ENCODE measurements at places on chromosomes 7 and 10.

GRCh38 chr10:93947055-93947454, 46.7 kb upstream of the PLCE1 start:
- H3K27ac ChIP-seq, result no peak overlapping the region
- no peaks in the 10 kb centered on the region for H3K27me3 ChIP-seq
- no peak overlapping the region for H3K4me3 ChIP-seq
- DNase-seq, result no peak

- no peak overlapping the region for H3K27ac ChIP-seq
- H3K4me1 ChIP-seq, result peaks cover 9% of the 10 kb centered on the region
- H3K27me3 ChIP-seq, result peaks cover 1% of the 10 kb centered on the region
- DNase-seq, result no peak
Measured at GRCh38 chr7:46319841-46320240, 398.8 kb upstream of the IGFBP3 start.

GRCh38 chr7:32586291-32587221, 91.3 kb downstream of the AVL9 start:
- peak overlapping the region; percentile 74 for H3K27ac ChIP-seq
- peaks cover 13% of the 10 kb centered on the region for H3K27me3 ChIP-seq
- DNase-seq, result peak; percentile 14
- peak overlapping the region; percentile 73 for H3K4me3 ChIP-seq

- H3K4me1 ChIP-seq, result peaks cover 38% of the 10 kb centered on the region
- peaks cover 17% of the 10 kb centered on the region for H3K27me3 ChIP-seq
- DNase-seq, result peak; percentile 27
- peaks cover 3% of the 10 kb centered on the region for H3K36me3 ChIP-seq
- peak overlapping the region; percentile 97 for H3K27ac ChIP-seq
Measured at GRCh38 chr10:78972160-78972946, 96.4 kb upstream of the ZMIZ1 start.

- no peak for DNase-seq
- no peaks in the 10 kb centered on the region for H3K36me3 ChIP-seq
- peaks cover 7% of the 10 kb centered on the region for H3K4me1 ChIP-seq
Measured at GRCh38 chr7:129781928-129782817, 170.6 kb downstream of the UBE2H start.

- H3K27ac ChIP-seq, result no peak overlapping the region
- no peaks in the 10 kb centered on the region for H3K36me3 ChIP-seq
- no peaks in the 10 kb centered on the region for H3K4me1 ChIP-seq
- DNase-seq, result no peak
- no peaks in the 10 kb centered on the region for H3K27me3 ChIP-seq
Measured at GRCh38 chr7:84822941-84823510, 363.8 kb downstream of the SEMA3D start.

DNA sequence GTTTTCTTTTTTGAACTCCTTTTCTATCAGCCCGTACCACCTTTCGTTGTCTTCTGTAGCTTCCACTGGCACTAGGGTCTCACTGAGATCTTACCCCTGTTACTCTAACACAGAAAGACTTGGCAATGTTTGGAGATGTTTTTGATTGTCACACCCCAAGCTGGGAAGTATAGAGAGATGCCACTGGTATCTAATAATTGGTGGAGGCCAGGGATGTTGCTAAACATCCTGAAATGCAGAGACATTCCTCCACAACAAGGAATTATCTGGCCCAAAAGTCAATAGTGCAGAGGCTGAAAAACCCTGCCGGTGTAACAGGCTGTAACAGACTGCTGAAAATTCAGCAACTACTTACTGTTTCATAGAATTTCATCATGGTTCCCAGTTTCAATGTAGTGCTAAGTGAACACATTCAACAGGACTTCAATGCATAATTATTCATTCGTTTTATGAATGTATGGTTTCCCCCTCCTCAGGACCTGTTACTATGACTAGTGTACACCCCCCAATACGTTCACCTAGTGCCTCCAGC, 115.9 kb downstream of the TRIM24 start:
- H3K27me3 ChIP-seq, result no peaks in the 10 kb centered on the region
- H3K27ac ChIP-seq, result no peak overlapping the region
- H3K4me3 ChIP-seq, result no peak overlapping the region
- no peaks in the 10 kb centered on the region for H3K4me1 ChIP-seq

- H3K4me1 ChIP-seq, result no peaks in the 10 kb centered on the region
- H3K27me3 ChIP-seq, result peaks cover 2% of the 10 kb centered on the region
- no peak for DNase-seq
- H3K4me3 ChIP-seq, result no peak overlapping the region
- H3K27ac ChIP-seq, result no peak overlapping the region
- no peaks in the 10 kb centered on the region for H3K36me3 ChIP-seq
Measured at GRCh38 chr7:142636751-142637150, 112.5 kb upstream of the PRSS1 start.

DNA sequence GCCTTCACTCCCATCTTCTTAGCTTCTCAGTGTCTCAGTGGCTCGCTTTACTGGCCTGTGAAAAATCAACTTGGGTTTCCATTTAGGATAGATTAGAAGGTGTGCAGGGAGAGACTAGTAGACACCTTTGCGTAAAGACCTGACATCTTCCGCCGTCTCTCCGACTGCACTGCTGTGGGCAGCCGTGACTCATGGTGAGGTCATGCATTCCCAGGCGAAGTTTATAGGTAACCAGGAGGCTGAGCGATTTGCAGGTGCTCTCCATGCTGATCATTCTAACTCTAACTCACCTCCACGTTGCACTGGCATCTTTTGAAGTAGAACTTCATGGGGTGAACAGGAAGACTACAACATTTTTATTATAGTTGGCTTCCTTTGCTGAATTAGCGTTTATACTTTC, 68.0 kb upstream of the ZNF438 start:
- no peaks in the 10 kb centered on the region for H3K36me3 ChIP-seq
- no peaks in the 10 kb centered on the region for H3K4me1 ChIP-seq
- no peak overlapping the region for H3K27ac ChIP-seq
- peaks cover 6% of the 10 kb centered on the region for H3K27me3 ChIP-seq
- no peak for DNase-seq

- H3K4me1 ChIP-seq, result peaks cover 12% of the 10 kb centered on the region
- DNase-seq, result no peak
- H3K4me3 ChIP-seq, result no peak overlapping the region
- H3K27me3 ChIP-seq, result peaks cover 3% of the 10 kb centered on the region
- no peak overlapping the region for H3K27ac ChIP-seq
- H3K36me3 ChIP-seq, result no peaks in the 10 kb centered on the region
Measured at GRCh38 chr10:114680543-114681117, 22.6 kb upstream of the ABLIM1 start.

DNA sequence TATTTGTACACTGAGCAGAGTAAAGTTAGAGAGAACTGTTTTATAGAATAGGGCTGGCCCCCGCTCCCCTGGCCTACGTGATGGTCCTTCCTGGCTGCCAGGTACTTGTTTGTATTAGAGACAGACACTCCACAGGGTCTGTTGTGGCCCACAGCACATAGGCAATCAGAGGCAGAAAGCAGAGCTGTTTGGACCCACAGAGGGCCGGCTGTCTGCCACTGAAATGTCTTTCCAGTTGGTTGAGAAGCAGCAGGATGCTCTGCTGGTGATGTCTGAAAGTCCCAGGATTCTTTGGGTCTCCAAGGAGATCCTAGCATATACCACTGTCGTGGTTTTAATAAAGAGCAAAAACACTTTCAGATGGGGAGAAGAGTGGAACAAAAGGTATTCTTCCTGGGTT, 5.2 kb downstream of the STN1 start:
- H3K36me3 ChIP-seq, result peaks cover 11% of the 10 kb centered on the region
- no peak overlapping the region for H3K27ac ChIP-seq
- DNase-seq, result no peak
- H3K4me3 ChIP-seq, result no peak overlapping the region

DNA sequence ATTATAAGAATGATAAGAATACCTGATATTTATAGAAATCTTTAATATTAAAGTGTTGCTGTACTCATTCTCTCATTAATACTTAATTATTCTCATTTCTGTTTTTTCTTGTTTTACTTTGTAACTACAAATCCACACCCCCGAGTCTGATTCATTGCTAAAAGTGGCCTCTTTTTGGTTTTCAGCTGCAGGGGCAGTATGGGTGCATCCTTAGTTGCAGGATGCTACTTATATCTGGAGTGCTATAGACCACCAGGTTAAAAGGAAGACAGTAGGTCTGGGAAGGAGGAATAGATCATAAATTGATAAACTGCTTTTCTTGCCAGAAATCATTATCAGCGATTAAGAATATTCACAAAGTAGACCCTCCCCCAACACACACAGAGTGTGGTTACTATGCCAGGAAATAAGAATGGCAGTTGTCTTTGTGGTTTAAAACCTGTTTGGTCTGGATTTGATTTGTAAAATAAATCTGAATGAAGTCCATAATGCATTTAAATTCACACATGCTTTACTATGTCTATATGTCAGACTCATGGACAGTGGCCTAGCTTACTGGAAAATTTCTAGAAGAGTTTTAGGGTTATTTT, 96.5 kb downstream of the NRF1 start:
- H3K27me3 ChIP-seq, result no peaks in the 10 kb centered on the region
- H3K4me3 ChIP-seq, result no peak overlapping the region
- no peaks in the 10 kb centered on the region for H3K4me1 ChIP-seq
- no peak overlapping the region for H3K27ac ChIP-seq
- no peak for DNase-seq

GRCh38 chr7:75563171-75563570, 71.1 kb downstream of the SPDYE5 start:
- no peak overlapping the region for H3K27ac ChIP-seq
- H3K27me3 ChIP-seq, result peaks cover 1% of the 10 kb centered on the region
- no peak for DNase-seq
- H3K36me3 ChIP-seq, result peaks cover 35% of the 10 kb centered on the region
- peak overlapping the region; percentile 51 for H3K4me3 ChIP-seq

- H3K4me3 ChIP-seq, result no peak overlapping the region
- no peaks in the 10 kb centered on the region for H3K4me1 ChIP-seq
- no peaks in the 10 kb centered on the region for H3K36me3 ChIP-seq
Measured at GRCh38 chr7:69722843-69723242, 124.6 kb downstream of the AUTS2 start.

GRCh38 chr10:5317547-5318107, 47.1 kb upstream of the UCN3 start:
- H3K4me3 ChIP-seq, result no peak overlapping the region
- H3K27ac ChIP-seq, result no peak overlapping the region
- H3K27me3 ChIP-seq, result peaks cover 5% of the 10 kb centered on the region
- DNase-seq, result no peak
- peaks cover 11% of the 10 kb centered on the region for H3K4me1 ChIP-seq
- peaks cover 4% of the 10 kb centered on the region for H3K36me3 ChIP-seq

DNA sequence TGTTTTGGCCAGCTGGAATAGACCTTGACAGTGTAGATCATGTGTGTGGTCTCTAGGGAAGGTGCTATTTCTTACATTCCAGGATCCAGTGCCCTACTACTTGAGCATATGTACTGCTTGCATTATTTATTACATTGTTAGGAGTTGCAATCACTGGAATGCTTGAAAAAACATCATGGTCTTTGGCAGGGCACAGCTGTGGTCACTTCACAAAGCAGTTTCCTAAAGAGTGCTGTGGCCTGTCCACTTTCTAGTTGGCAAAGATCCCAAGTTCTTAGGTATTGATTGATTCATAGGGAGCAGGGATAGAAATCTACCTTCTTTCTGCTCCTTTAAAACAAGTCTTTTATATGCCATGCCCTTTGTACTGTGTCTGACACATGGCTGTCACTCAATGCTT, 4.6 kb downstream of the C7orf25 start:
- H3K27me3 ChIP-seq, result peaks cover 2% of the 10 kb centered on the region
- no peak for DNase-seq
- no peaks in the 10 kb centered on the region for H3K36me3 ChIP-seq
- no peak overlapping the region for H3K4me3 ChIP-seq
- peaks cover 16% of the 10 kb centered on the region for H3K4me1 ChIP-seq

GRCh38 chr10:28948046-28948445, 270.7 kb downstream of the BAMBI start:
- no peaks in the 10 kb centered on the region for H3K4me1 ChIP-seq
- H3K27me3 ChIP-seq, result peaks cover 2% of the 10 kb centered on the region
- no peak overlapping the region for H3K4me3 ChIP-seq
- H3K27ac ChIP-seq, result no peak overlapping the region

- H3K27ac ChIP-seq, result no peak overlapping the region
- no peak overlapping the region for H3K4me3 ChIP-seq
Measured at GRCh38 chr7:44395067-44395466, 69.7 kb upstream of the CAMK2B start.

DNA sequence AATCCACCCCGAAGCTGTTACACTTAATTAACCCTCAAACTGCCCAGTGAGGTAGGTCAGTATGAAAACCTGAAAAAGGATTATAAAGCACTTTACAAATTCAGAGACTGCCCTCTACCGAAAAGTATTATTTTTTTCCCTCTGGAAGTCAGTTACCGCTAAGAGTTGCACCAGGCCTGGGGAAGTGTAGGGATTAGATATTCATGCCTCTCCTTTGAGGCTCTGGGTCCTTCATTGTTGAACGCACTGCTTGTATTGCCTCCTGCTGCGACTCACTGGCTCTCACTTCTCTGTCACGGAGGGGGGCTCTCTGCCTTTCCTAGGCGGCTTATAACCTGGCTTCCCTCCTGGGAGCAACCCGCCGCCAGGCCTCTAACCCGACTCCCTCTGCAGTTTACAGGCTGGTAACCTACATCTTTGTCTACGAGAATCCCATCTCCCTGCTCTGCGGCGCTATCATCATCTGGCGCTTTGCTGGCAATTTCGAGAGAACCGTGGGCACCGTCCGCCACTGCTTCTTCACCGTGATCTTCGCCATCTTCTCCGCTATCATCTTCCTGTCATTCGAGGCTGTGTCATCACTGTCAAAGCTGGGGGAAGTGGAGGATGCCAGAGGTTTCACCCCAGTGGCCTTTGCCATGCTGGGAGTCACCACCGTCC, 2.7 kb downstream of the RHBDD2 start:
- peaks cover 19% of the 10 kb centered on the region for H3K4me1 ChIP-seq
- H3K27ac ChIP-seq, result no peak overlapping the region
- no peak for DNase-seq

GRCh38 chr10:78523453-78523852, 489.8 kb downstream of the RPS24 start:
- H3K27ac ChIP-seq, result no peak overlapping the region
- peaks cover 11% of the 10 kb centered on the region for H3K4me1 ChIP-seq
- H3K4me3 ChIP-seq, result no peak overlapping the region
- no peak for DNase-seq
- H3K27me3 ChIP-seq, result peaks cover 2% of the 10 kb centered on the region

DNA sequence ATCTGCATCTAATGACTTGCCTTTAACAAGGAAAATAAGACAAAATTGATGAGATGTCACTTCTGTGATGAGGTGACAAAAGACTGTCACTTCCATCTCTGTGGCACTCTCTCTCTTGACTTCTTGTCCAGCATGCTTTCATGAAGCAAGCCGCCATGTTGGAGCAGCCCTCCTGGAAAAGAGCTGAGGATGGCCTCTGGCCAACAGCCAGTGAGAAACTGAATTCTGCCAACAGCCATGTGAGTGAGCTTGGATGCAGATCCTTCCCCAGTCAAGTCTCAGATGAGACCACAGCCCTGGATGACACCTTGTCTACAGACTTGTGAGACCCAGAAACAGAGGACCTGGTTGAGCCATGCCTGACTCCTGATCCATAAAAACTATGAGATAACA, 412.6 kb upstream of the SHH start:
- no peak overlapping the region for H3K4me3 ChIP-seq
- peaks cover 2% of the 10 kb centered on the region for H3K27me3 ChIP-seq
- H3K27ac ChIP-seq, result no peak overlapping the region
- no peak for DNase-seq
